ENCODE measurements at places on chromosomes 13 and 19.

DNA sequence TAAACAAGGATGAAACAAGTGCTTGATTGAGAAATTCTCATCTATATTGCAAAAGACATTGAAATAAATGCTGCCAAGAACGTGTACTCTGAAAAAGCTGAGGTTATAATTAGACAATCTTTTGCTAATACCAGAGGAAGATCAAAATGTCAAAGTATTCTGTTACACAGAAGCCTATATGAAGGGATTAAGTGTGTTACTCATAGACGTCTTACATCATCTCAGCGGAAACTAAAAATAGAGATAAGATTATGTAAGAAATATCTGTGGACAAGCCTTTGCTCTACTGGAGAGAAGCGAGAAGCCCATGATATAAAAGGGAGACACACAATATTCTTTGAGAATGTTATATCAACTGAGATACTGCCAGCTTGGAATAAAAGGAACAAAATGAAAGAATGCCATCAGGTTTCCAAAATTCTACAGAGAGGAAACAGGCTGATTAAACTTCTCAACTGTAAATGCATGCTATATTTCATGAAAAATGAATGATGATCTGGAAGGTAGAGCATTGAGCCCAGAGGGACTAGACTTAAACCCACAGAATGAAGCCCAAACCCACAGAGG lies 699.0 kb downstream of the GPC5 start:
- H3K27me3 ChIP-seq: no peaks in the 10 kb centered on the region
- no peak overlapping the region for H3K27ac ChIP-seq
- no peak for DNase-seq
- no peak overlapping the region for H3K4me3 ChIP-seq
- H3K4me1 ChIP-seq: no peaks in the 10 kb centered on the region

- H3K27me3 ChIP-seq: no peaks in the 10 kb centered on the region
- no peak overlapping the region for H3K4me3 ChIP-seq
These were observed 3.9 kb upstream of the TTC9B start for GRCh38 chr19:40221858-40222619.

DNA sequence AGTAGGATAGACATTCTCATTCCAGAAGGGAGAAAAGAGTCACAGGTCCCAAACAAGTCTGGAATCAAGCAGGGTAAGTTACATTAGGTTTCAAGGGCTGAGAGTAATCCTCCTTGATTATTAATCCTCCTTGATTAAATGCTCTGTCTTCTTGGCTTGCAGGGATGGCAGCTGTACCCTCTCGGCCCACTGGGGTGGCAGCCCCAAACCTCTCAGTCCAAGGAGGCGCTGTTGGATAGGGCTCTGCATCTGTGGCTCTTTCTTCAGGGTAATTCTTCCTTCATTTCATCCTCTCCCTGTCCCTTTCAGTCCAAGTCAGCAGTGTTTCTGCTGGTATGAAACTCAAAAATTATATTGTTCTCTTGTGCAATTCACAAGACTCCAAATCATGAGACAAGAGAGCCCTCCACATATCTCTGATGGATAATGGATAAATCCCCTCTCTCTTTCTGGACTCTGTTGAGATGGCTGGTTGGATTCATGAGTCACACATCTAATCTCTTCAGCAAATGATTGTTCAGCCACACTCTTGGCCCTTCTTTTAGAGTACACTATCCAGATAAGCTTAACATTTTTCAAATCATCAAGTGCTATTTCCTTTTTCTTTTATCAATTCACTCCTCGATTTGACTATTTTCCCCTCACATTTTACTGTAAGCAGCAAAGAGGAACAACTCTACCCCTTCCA lies 323.7 kb upstream of the HTR2A start:
- no peaks in the 10 kb centered on the region for H3K27me3 ChIP-seq
- no peak for DNase-seq
- H3K36me3 ChIP-seq: no peaks in the 10 kb centered on the region
- H3K4me3 ChIP-seq: no peak overlapping the region
- no peak overlapping the region for H3K27ac ChIP-seq
- no peaks in the 10 kb centered on the region for H3K4me1 ChIP-seq

GRCh38 chr19:45782820-45783785 lies 813 bp upstream of the DMPK start:
- no peak overlapping the region for H3K4me3 ChIP-seq
- DNase-seq: no peak

GRCh38 chr13:29922896-29923295 lies 72.5 kb upstream of the UBL3 start:
- H3K36me3 ChIP-seq: no peaks in the 10 kb centered on the region
- peaks cover 11% of the 10 kb centered on the region for H3K27me3 ChIP-seq
- DNase-seq: no peak
- H3K4me1 ChIP-seq: no peaks in the 10 kb centered on the region
- H3K4me3 ChIP-seq: no peak overlapping the region

GRCh38 chr13:27826379-27827353 lies 34.4 kb downstream of the GSX1 start:
- peaks cover 19% of the 10 kb centered on the region for H3K4me1 ChIP-seq
- H3K27me3 ChIP-seq: peaks cover 8% of the 10 kb centered on the region
- DNase-seq: peak; percentile 83
- no peak overlapping the region for H3K27ac ChIP-seq
- H3K4me3 ChIP-seq: peak overlapping the region; percentile 49

DNA sequence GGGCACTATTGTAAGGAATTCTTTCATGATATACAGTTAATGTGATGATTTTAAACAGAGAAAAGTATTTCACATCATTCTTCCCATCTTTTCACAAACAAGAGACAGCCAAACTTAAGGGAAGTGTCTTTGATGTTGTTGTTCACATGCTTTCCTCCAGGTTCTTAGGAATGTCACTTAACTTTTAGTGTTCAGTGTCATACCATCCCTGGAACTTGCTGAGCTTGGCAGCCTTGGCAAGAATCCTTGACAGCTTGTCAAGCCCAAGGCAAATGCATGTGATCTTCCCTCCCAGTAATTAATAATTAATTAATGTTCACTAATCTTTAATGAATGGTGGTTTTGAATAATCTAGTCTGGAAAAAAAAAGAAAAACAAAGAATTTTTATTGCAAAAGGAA lies 727.9 kb upstream of the PRR20A start:
- no peaks in the 10 kb centered on the region for H3K36me3 ChIP-seq
- H3K4me3 ChIP-seq: no peak overlapping the region
- no peaks in the 10 kb centered on the region for H3K4me1 ChIP-seq
- no peak for DNase-seq
- H3K27ac ChIP-seq: no peak overlapping the region
- no peaks in the 10 kb centered on the region for H3K27me3 ChIP-seq

DNA sequence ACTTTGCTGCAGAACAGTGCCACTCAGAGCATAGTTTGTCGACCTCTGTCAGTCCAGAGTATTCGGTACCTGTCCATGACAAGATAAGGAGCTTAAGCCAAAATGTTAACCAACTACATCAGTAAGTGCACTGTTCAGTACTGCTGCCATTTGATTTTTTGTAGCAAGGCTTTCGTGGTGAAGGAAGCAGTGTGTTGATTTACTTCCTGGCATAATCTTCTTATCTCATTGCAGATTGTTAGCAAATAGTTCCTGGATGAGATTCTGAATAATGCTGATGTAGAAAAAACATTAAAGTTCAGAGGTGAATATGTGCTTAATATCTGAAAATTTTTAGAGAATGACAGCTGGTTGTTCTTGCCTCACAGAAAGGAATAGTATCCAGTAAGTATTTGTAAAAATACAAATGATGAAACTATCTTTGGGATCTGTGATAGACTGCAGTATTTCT lies 85.7 kb downstream of the LRRC63 start:
- peak overlapping the region; percentile 94 for H3K27ac ChIP-seq
- H3K27me3 ChIP-seq: no peaks in the 10 kb centered on the region
- peaks cover 55% of the 10 kb centered on the region for H3K4me1 ChIP-seq

DNA sequence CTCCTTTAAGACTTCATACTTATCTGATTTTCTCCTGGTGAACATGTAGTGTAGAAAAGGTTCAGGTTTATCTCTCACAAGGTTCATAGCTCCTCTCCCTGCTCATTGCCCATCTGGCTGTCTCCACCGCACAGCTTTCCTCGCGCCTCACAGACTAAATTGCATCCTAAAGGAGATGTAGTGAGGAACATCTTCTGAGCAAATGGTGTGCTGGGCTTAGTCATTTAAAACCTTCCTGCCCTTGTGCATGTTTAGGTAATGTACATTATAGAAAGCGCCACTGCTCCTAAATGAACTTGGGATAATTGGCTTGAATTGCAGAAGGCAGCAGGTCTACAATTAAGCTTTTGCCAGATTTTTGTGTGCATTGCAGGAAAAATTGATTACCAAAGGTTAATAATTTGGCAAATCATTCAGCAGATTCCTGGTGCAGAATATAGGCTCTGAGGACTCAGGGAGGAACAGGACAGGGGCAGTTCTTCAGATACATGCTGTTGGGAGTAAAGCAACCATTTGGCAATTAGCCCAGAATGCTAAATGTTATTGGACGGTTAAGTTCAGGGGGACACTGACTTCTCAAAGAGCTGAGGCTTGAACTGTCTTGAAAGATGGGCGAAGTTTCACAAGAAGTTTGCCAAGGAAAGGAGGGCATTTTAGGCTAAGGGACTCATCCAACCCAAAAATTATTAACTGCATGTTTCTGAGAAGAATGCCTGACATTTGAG lies 108.4 kb upstream of the CLDN10 start:
- H3K36me3 ChIP-seq: no peaks in the 10 kb centered on the region
- no peaks in the 10 kb centered on the region for H3K4me1 ChIP-seq
- no peaks in the 10 kb centered on the region for H3K27me3 ChIP-seq
- no peak for DNase-seq

- no peak for DNase-seq
- H3K4me3 ChIP-seq: no peak overlapping the region
- H3K4me1 ChIP-seq: peaks cover 19% of the 10 kb centered on the region
- no peak overlapping the region for H3K27ac ChIP-seq
These were observed 34.2 kb upstream of the ARGLU1 start for GRCh38 chr13:106602178-106602577.

- no peak overlapping the region for H3K27ac ChIP-seq
- H3K4me1 ChIP-seq: peaks cover 8% of the 10 kb centered on the region
- H3K36me3 ChIP-seq: no peaks in the 10 kb centered on the region
- no peak for DNase-seq
- no peak overlapping the region for H3K4me3 ChIP-seq
These were observed 4.7 kb upstream of the ZNF813 start for GRCh38 chr19:53462861-53463260.

Data from DND-41 (cell line).